Activated naive CD4-positive, alpha-beta T cell treated with anti-CD3 and anti-CD28 coated beads, Interleukin-2, amount 10 ng/mL, durations not matched to agents 7 days and 5 days (primary cell): ENCODE measurements at places on chromosomes 7 and 10.

GRCh38 chr7:130733931-130734814 is at the start of gene KLF14:
Gene KLF14 (minus strand): TSS chr7:130734207. CDS start chr7:130734033, 174 bp downstream.
- H3K4me1 ChIP-seq = peaks cover 13% of the 10 kb centered on the region
- H3K36me3 ChIP-seq = peaks cover 7% of the 10 kb centered on the region
- peak within 1 kb of the TSS; percentile 43 for H3K27ac ChIP-seq
- H3K27me3 ChIP-seq = peaks cover 59% of the 10 kb centered on the region
- H3K4me3 ChIP-seq = peak within 1 kb of the TSS; percentile 81

DNA sequence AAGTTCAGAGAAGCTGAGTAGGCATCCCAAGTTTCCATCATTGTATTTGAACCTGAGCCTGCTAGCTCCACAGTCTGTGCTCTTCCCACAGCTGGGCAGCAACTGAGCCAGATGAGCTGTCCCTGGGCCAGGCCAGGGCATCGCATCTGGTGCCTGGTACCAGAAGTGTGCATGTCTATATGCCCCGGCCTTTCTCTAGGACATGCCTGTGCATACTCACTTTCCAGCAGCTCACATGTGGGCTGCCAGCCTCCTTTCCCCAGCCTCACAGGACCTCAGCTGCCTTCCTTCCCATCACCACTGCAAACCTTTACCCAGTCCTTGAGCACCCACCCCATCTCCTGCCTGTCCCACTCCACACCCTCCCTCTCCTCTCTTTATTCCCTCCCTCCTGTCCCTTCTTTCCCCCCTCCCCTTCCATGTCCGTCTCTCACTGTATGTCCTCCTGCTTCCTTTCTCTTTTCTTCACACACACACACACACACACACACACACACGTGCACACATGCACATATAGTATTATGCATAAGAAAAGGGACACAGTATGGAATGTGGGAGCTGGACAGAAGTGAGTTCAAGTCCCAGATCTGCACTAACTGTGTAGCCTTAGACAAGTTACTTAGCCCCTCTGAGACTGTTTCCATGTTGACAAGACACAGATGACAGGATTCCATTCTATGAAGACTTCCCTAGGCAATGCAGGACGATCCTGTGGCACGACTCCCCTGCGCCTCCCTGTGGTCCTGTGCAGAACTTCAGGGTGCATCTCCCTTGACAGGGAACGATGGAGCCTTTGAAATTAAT is 10.9 kb downstream of the CDHR1 start:
- H3K27me3 ChIP-seq = peaks cover 20% of the 10 kb centered on the region
- H3K36me3 ChIP-seq = no peaks in the 10 kb centered on the region
- peak; percentile 84 for DNase-seq
- H3K27ac ChIP-seq = no peak overlapping the region
- H3K4me1 ChIP-seq = no peaks in the 10 kb centered on the region
- no peak overlapping the region for H3K4me3 ChIP-seq

DNA sequence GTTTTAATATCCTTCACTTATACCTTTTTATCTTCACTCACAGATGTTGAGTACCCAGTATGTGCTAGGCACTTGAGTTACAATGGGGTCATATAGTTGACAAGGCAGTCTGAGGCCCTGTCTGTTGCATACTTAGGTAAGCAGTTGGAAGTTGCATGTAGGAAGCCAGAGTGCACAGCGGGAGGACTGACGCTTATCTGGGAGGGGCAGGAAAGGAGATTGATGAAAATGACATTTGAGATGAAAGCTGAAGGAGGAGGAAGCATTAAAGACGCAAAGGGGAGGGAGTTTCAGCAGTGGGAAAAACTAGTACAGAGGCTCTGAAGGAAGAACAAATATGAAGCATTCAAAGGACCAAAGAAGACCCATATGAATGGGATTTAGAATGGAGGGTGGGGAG is 266.2 kb downstream of the HTR7 start:
- H3K36me3 ChIP-seq = no peaks in the 10 kb centered on the region
- no peak overlapping the region for H3K4me3 ChIP-seq
- DNase-seq = no peak
- H3K27me3 ChIP-seq = no peaks in the 10 kb centered on the region
- H3K27ac ChIP-seq = no peak overlapping the region
- H3K4me1 ChIP-seq = no peaks in the 10 kb centered on the region

DNA sequence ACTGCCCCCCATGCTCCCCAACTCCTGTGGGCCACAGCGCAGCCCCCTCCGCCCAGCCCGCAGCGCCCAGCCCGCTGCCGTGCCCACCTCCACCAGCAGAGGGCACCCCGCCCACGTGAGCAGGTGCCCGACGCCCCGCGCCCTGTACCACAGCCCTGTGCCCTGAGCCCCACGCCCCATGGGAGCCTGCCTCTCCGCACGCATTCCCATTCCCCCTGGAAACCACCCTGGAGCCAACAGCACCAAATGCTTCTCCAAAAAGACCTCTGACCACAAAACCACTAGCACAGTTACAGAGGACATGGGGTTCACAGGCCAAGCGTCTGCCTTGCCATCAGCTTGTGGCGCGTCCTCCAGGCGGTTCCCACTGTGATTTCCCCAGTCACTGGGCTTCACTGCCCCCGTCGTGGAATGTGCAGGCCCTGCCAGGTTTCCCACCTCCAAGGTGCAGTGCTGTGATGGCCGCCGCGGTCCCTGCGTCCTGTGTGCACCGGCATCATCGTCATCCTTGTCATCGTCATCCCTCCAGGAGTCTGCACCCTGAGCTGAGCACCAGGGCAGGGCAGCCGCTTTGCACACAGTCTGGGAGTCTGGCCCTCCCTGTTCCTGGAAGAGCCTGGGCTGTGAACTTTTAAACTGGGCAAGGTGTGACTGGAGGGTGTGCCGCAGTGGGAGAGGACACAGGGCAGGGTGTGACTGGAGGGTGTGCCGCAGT is 61.7 kb downstream of the PWWP2B start:
- H3K27me3 ChIP-seq = peaks cover 18% of the 10 kb centered on the region
- H3K4me1 ChIP-seq = no peaks in the 10 kb centered on the region
- no peak overlapping the region for H3K27ac ChIP-seq
- no peak overlapping the region for H3K4me3 ChIP-seq
- peak; percentile 70 for DNase-seq

DNA sequence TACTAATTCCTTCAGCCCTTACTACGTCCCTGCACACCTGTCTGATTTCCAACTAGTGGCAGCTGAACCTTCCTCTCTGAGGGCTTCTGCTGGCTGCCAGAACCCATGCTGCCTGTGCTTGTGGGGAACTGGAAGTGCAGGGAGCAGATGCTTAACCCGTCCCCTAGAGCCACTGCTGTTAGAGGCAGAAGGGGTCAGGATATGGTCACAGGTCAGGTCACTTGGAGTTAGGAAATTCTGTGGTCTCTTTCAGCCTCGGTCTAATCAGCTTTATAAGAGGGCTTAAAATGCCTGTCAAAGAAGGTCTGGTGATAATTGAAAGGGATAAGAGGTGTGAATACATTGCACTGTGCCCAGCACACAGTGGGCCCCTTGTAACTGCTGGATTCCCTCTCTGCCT is 82.0 kb downstream of the PLPP4 start:
- H3K4me3 ChIP-seq = no peak overlapping the region
- no peaks in the 10 kb centered on the region for H3K4me1 ChIP-seq
- DNase-seq = no peak

- peaks cover 99% of the 10 kb centered on the region for H3K27me3 ChIP-seq
- peak overlapping the region; percentile 31 for H3K4me3 ChIP-seq
- peaks cover 3% of the 10 kb centered on the region for H3K36me3 ChIP-seq
- H3K4me1 ChIP-seq = peaks cover 33% of the 10 kb centered on the region
- peak overlapping the region; percentile 28 for H3K27ac ChIP-seq
- DNase-seq = no peak
Observed at GRCh38 chr7:5419539-5420066, 4.0 kb downstream of the TNRC18 start.

GRCh38 chr7:143458681-143459080 is 15.4 kb downstream of the TAS2R60 start:
- H3K4me3 ChIP-seq = no peak overlapping the region
- no peak overlapping the region for H3K27ac ChIP-seq
- H3K36me3 ChIP-seq = no peaks in the 10 kb centered on the region
- H3K27me3 ChIP-seq = no peaks in the 10 kb centered on the region
- DNase-seq = no peak

- H3K27ac ChIP-seq = no peak overlapping the region
- no peaks in the 10 kb centered on the region for H3K4me1 ChIP-seq
Observed at GRCh38 chr7:25369786-25370185, 141.5 kb upstream of the NPVF start.

- peaks cover 4% of the 10 kb centered on the region for H3K4me1 ChIP-seq
- no peak overlapping the region for H3K4me3 ChIP-seq
- H3K27ac ChIP-seq = no peak overlapping the region
- peaks cover 26% of the 10 kb centered on the region for H3K36me3 ChIP-seq
Observed at GRCh38 chr10:79308969-79309665, 38.2 kb upstream of the PPIF start.

- no peaks in the 10 kb centered on the region for H3K36me3 ChIP-seq
- H3K4me3 ChIP-seq = no peak overlapping the region
- H3K27me3 ChIP-seq = no peaks in the 10 kb centered on the region
Observed at GRCh38 chr7:122132341-122132740, 11.7 kb downstream of the AASS start.

- H3K4me3 ChIP-seq = no peak overlapping the region
- no peaks in the 10 kb centered on the region for H3K36me3 ChIP-seq
- no peak overlapping the region for H3K27ac ChIP-seq
- peaks cover 10% of the 10 kb centered on the region for H3K27me3 ChIP-seq
- no peaks in the 10 kb centered on the region for H3K4me1 ChIP-seq
Observed at GRCh38 chr10:127315888-127316287, 119.5 kb upstream of the INSYN2A start.

- H3K4me1 ChIP-seq = peaks cover 47% of the 10 kb centered on the region
- H3K4me3 ChIP-seq = no peak overlapping the region
- H3K27me3 ChIP-seq = no peaks in the 10 kb centered on the region
Observed at GRCh38 chr7:77690289-77690688, 6.0 kb upstream of the RSBN1L start.

DNA sequence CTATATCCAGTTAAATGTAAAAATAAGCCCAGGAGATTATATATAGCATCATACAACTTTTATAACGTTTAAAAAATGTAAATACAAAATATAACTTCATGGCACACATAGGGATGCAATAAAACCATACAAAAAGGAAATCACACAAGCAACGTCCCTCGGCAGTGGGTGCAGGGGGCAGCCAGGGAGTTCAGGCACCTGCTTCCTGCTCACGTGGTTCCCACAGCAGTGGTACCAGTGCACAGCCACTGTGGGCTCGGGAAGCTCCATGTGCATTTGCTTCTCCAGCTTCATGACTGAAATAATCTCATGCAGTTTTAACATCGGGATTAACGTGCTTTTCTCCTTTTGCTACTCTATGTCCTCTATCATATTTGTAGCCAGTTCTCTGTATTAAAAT is 255.5 kb upstream of the CXCL12 start:
- H3K27ac ChIP-seq = no peak overlapping the region
- no peak for DNase-seq
- H3K4me3 ChIP-seq = no peak overlapping the region

- peaks cover 56% of the 10 kb centered on the region for H3K4me1 ChIP-seq
- H3K36me3 ChIP-seq = peaks cover 74% of the 10 kb centered on the region
- H3K27ac ChIP-seq = no peak overlapping the region
Observed at GRCh38 chr7:44972562-44972961, 6.3 kb downstream of the MYO1G start.

DNA sequence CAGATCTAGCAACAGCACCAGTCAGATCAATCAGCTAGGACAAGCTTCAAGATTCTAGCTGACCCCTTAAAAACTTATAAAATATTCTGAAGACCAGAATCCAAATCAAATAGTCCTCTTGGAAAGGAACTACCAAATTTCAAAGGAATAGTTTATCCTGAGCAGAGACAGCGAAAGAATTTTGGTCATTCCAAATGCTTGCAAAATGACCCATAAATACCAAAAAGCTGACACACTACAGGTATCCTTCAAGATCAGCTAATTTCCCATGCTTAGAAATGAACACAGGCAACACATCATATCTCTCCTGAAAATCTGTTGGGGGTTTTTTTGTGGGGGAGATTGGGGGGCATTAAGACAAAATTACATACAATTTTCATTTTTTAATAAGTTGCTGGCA is 78.8 kb downstream of the PDSS1 start:
- H3K27me3 ChIP-seq = no peaks in the 10 kb centered on the region
- H3K4me3 ChIP-seq = no peak overlapping the region
- no peak for DNase-seq
- H3K4me1 ChIP-seq = peaks cover 21% of the 10 kb centered on the region
- H3K27ac ChIP-seq = no peak overlapping the region

GRCh38 chr7:69640925-69641594 is 42.8 kb downstream of the AUTS2 start:
- no peak overlapping the region for H3K4me3 ChIP-seq
- DNase-seq = no peak
- H3K36me3 ChIP-seq = no peaks in the 10 kb centered on the region
- H3K4me1 ChIP-seq = no peaks in the 10 kb centered on the region

DNA sequence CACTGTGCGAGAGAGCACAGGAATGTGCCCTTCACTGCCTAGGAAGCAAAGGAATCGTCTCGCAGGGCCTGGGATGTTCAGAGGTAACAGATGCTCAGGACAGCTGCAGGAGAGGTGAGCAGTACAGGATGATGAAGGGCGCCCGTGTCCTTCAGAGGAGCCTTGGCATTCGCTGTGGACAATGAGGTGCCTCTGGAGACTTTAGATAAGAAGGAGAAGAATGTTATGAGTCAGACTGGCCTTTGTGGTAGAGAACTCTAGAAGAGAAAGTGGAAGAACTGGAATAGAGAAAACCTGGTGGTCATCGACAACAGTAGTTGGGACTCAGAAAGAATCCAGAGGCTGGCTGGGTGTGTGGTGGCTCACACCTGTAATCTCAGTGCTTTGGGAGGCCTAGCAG is 64.4 kb upstream of the LEP start:
- H3K4me1 ChIP-seq = no peaks in the 10 kb centered on the region
- no peaks in the 10 kb centered on the region for H3K36me3 ChIP-seq
- no peak overlapping the region for H3K4me3 ChIP-seq
- DNase-seq = no peak
- H3K27me3 ChIP-seq = peaks cover 66% of the 10 kb centered on the region

- no peak overlapping the region for H3K4me3 ChIP-seq
- H3K27me3 ChIP-seq = no peaks in the 10 kb centered on the region
- no peak for DNase-seq
- H3K36me3 ChIP-seq = no peaks in the 10 kb centered on the region
- no peaks in the 10 kb centered on the region for H3K4me1 ChIP-seq
- no peak overlapping the region for H3K27ac ChIP-seq
Observed at GRCh38 chr7:39042670-39043069, 65.0 kb downstream of the POU6F2 start.

- no peak overlapping the region for H3K4me3 ChIP-seq
- H3K36me3 ChIP-seq = no peaks in the 10 kb centered on the region
- H3K27ac ChIP-seq = no peak overlapping the region
- H3K4me1 ChIP-seq = no peaks in the 10 kb centered on the region
Observed at GRCh38 chr7:83502636-83503035, 146.3 kb downstream of the SEMA3E start.

DNA sequence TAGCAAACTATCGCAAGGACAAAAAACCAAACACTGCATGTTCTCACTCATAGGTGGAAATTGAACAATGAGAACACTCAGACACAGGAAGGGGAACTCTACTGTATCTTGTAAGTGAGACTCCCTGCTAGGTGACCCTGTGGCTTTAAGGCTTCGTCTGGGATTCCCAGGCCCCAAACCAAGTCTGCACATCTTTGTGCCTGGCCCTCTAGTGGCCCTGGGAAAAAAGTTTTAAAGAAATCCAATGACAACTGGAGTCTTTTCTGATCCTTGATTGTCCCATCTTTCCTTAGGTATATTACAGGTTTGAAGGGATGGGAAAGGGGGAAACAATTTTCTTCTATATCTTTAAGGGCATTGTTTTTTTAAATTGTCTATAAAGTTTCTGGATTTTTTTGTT is 10.6 kb upstream of the LIPM start:
- no peak for DNase-seq
- no peak overlapping the region for H3K27ac ChIP-seq
- peaks cover 22% of the 10 kb centered on the region for H3K27me3 ChIP-seq
- no peak overlapping the region for H3K4me3 ChIP-seq
- H3K36me3 ChIP-seq = no peaks in the 10 kb centered on the region
- H3K4me1 ChIP-seq = peaks cover 19% of the 10 kb centered on the region
